Activated CD4-positive, alpha-beta memory T cell treated with anti-CD3 and anti-CD28 coated beads for 36 hours (primary cell): ENCODE measurements at places on chromosomes 4 and X. TPM values are rescaled to one million over a fixed set of nuclear protein-coding genes. Genes with fewer than 3 reads are reported as not detected.
A peak's percentile ranks its signal among the peaks of the same experiment; 100 is the strongest.

DNA sequence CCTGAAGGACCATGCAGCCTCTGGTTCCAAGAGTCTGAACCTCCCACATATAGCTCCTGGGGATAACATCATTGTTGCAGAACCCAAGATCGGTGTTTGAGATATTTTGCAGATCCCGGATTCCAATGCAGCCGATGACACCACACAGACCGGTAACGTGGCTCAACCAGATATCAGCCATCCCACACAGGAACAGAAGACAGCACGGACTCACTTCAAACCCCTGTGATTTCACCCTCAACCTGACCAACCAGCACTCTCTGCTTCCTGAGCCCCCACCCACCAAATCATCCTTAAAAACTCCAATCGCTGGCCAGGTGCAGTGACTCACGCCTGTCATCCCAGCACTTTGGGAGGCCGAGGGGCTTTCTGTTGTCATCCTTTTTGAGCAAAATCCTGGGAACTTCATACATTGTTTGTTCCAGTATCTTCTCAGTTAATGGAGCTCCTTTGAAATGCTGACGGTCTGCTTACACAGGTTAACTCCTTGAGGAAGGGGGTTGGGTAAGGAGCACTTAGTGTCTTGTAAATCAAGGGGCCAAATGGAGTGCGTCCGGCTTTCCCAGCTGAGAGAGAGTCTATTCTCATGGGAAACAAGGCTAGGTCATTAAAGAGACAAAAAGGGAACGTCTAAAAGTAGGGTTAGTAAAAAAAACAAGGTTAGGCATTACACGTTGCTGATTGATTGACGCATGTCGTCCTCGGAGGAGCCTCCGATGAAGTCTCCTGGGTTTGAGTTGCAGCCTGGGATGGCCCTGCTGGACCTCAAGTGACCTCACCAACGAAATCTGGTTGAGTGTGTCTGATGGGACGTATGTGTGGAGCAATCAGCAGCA, 230.4 kb downstream of the CRLF2 start:
- peaks cover 13% of the 10 kb centered on the region for H3K27me3 ChIP-seq
- H3K4me1 ChIP-seq = no peaks in the 10 kb centered on the region
- H3K27ac ChIP-seq = no peak overlapping the region
- DNase-seq = no peak

GRCh38 chr4:151530230-151530629, 121.3 kb downstream of the FHIP1A start:
- DNase-seq = no peak
- no peak overlapping the region for H3K4me3 ChIP-seq
- no peaks in the 10 kb centered on the region for H3K36me3 ChIP-seq
- H3K4me1 ChIP-seq = no peaks in the 10 kb centered on the region
- no peaks in the 10 kb centered on the region for H3K27me3 ChIP-seq

GRCh38 chr4:83189631-83190136, 75.2 kb upstream of the PLAC8 start:
- no peak overlapping the region for H3K4me3 ChIP-seq
- no peaks in the 10 kb centered on the region for H3K4me1 ChIP-seq
- no peaks in the 10 kb centered on the region for H3K27me3 ChIP-seq
- H3K36me3 ChIP-seq = no peaks in the 10 kb centered on the region

- DNase-seq = no peak
- H3K4me3 ChIP-seq = no peak overlapping the region
- no peaks in the 10 kb centered on the region for H3K36me3 ChIP-seq
These were observed 254.2 kb upstream of the NWD2 start for GRCh38 chr4:36990128-36990872.

DNA sequence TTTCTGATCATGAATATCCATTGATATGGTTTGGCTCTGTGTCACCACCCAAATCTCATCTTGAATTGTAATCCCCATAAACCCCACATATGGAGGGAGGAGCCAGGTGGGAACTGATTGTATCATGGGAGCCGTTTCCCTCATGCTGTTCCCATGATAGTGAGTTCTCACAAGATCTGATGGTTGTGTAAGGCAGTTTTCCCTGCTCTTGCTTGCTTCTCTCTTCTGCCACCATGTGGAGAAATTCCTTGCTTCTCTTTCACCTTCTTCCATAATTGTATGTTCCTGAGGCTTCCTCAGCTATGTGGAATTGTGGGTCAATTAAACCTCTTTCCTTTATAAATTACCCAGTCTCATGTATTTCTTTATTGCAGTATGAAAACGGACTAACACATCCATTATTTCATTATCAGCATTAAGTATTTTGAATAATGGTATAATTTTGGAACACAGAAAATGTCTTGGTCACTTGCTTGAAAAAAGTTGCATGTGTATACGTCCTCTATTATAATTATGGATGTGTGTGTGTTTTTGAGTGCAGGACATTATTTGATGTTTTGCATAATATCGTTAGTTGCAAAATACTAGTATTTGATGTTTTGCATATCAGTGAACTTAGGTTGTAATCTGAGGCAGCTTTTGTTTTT, 334.6 kb downstream of the PCDH10 start:
- H3K27me3 ChIP-seq = no peaks in the 10 kb centered on the region
- H3K27ac ChIP-seq = no peak overlapping the region
- no peak overlapping the region for H3K4me3 ChIP-seq
- no peaks in the 10 kb centered on the region for H3K36me3 ChIP-seq

DNA sequence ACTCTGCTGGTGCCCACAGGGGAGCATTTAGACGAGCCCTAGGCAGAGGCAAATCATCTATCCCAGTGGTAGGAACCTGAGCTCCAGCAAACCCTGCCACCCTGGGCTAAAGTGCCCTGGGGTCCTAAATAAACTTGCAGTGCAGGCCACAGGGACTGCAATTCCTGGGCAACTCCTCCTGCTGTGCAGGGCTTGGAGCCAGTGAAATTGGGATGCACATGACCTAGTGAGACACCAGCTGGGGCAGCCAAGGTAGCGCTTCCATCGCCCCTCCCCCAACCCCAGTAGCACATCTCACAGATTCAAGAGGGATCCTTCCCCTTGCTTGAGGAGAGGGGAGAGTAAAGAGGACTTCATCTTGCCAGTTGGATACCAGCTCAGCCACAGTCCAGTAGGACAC, 44.1 kb downstream of the CHRNA9 start:
- H3K36me3 ChIP-seq = no peaks in the 10 kb centered on the region
- H3K4me3 ChIP-seq = no peak overlapping the region
- DNase-seq = no peak
- no peak overlapping the region for H3K27ac ChIP-seq
- no peaks in the 10 kb centered on the region for H3K27me3 ChIP-seq

ANOS1 gene
- total RNA-seq = not detected

DNA sequence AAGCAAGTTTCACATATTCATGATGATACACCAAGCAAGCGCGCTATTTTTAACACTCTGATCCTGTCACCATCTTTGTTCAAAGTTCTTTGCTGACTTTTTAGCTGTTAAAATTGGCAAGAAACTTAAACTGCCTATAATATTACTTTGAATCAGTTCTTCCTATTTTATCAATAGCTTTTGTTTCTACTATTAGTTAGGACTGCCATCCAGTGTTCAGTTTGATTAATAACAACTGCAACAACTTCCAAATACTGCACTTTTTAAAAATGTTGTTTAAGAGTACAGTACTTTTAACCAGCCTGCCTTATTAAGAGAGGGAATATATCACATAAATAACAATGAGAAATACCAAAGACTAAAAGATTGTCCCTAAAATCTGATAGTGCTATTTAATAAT, 614.3 kb downstream of the FAM133A start:
- no peak overlapping the region for H3K27ac ChIP-seq
- no peak overlapping the region for H3K4me3 ChIP-seq
- DNase-seq = no peak
- no peaks in the 10 kb centered on the region for H3K36me3 ChIP-seq

DNA sequence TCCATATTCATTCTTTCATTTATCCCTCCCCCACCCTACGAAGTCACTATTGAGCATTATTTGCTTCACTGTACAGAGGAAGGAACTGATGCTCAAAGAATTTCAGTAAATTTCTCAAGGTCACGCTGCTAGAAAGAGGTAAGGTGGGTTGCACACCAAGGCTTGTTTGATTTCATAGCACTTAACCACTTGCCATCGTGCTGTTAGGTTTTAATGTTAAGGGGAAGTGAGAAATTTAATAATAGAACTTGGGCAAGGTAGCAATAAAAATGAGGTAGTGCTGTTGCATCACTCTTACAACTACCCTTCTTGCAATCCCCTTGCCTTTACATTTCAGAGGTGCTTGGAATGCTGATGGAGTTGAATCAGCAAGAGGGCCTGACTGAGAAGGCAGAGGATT, 343.1 kb downstream of the MID1IP1 start:
- H3K27me3 ChIP-seq = no peaks in the 10 kb centered on the region
- H3K36me3 ChIP-seq = no peaks in the 10 kb centered on the region
- no peaks in the 10 kb centered on the region for H3K4me1 ChIP-seq
- no peak overlapping the region for H3K4me3 ChIP-seq
- no peak overlapping the region for H3K27ac ChIP-seq
- no peak for DNase-seq

DNA sequence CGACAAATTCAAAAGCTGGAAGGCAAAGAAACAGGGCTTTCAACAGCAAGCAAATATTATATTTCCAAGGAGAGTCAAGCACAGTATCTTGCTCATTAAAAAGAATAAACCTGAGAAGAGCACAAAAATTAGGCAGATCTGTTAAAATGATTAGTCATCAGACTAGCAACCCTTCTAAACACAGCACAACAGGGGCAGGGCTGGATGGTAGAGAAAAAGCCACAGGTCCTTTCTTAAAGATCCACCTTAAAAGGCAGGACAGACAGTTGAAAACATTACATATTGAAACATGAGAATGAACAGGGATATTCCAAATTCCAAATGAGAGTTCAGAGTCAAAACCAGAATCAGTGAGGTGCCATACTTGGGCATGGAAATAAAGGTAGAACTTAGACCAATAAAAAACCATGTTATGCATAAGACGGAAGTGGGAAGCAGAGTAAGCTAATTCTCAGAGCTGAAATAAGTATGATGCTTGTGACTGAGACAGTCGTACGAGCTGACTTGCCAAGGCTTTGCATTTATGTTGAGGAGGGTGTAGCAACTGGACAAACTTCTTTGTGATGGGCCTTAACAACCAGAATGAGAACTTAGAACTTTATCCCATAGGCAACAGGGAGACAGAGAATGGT, 126.9 kb upstream of the FAM9B start:
- H3K4me1 ChIP-seq = peaks cover 39% of the 10 kb centered on the region
- no peak overlapping the region for H3K4me3 ChIP-seq

FABP2 gene
- total RNA-seq = not detected

- H3K27me3 ChIP-seq = peaks cover 2% of the 10 kb centered on the region
- no peak overlapping the region for H3K4me3 ChIP-seq
- peaks cover 2% of the 10 kb centered on the region for H3K4me1 ChIP-seq
- no peak overlapping the region for H3K27ac ChIP-seq
- no peaks in the 10 kb centered on the region for H3K36me3 ChIP-seq
These were observed 6.3 kb upstream of the ATP10D start for GRCh38 chr4:47478804-47479203.

- peaks cover 21% of the 10 kb centered on the region for H3K4me1 ChIP-seq
- H3K36me3 ChIP-seq = no peaks in the 10 kb centered on the region
- H3K27me3 ChIP-seq = peaks cover 12% of the 10 kb centered on the region
- no peak overlapping the region for H3K4me3 ChIP-seq
These were observed 111.0 kb downstream of the DDIT4L start for GRCh38 chr4:100079264-100079663.

DNA sequence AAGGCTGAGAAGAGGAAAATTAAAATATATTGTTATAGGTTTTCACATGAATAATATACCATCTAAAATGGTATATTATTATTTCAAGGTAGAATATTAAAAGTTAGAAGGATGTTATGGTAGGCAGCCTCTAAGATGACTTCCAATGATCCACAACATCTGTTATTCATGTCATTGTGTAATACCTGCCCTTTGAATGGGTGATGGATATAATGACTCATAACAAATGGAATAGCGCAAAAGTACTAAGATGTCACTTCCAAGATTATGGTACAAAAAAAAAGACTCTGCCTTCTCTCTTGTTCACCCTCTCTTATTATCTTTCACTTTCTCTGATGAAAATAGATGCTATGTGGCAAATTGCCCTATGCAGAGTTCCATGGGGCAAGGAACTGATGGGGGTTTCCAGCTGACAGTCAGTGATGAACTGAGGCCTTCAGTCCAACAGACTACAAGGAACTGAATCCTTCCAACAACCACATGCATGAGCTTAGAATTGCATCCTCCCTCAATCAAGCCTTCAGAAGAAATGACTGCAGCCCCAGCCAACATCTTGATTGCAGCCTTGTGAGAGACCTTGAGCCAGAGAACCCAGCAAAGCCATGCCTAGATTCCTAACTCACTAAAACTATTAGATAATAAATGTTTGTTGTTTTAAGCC, 57.7 kb downstream of the HS6ST2 start:
- H3K27me3 ChIP-seq = peaks cover 2% of the 10 kb centered on the region
- H3K36me3 ChIP-seq = no peaks in the 10 kb centered on the region
- no peak overlapping the region for H3K4me3 ChIP-seq
- no peak for DNase-seq

ODAPH gene
- total RNA-seq = not detected

GRCh38 chr4:38115601-38116000, 155.4 kb downstream of the PTTG2 start:
- no peak overlapping the region for H3K27ac ChIP-seq
- DNase-seq = no peak
- no peaks in the 10 kb centered on the region for H3K27me3 ChIP-seq
- H3K4me1 ChIP-seq = peaks cover 5% of the 10 kb centered on the region

- no peaks in the 10 kb centered on the region for H3K36me3 ChIP-seq
- no peak overlapping the region for H3K4me3 ChIP-seq
- H3K4me1 ChIP-seq = peaks cover 7% of the 10 kb centered on the region
- no peaks in the 10 kb centered on the region for H3K27me3 ChIP-seq
- no peak for DNase-seq
These were observed 18.9 kb downstream of the TMPRSS11E start for GRCh38 chr4:68466185-68466584.

GRCh38 chrX:80808881-80809411, 731 bp downstream of the BRWD3 start:
- peaks cover 6% of the 10 kb centered on the region for H3K36me3 ChIP-seq
- peaks cover 17% of the 10 kb centered on the region for H3K4me1 ChIP-seq
- H3K27me3 ChIP-seq = peaks cover 1% of the 10 kb centered on the region
- peak overlapping the region; percentile 86 for H3K4me3 ChIP-seq

DNA sequence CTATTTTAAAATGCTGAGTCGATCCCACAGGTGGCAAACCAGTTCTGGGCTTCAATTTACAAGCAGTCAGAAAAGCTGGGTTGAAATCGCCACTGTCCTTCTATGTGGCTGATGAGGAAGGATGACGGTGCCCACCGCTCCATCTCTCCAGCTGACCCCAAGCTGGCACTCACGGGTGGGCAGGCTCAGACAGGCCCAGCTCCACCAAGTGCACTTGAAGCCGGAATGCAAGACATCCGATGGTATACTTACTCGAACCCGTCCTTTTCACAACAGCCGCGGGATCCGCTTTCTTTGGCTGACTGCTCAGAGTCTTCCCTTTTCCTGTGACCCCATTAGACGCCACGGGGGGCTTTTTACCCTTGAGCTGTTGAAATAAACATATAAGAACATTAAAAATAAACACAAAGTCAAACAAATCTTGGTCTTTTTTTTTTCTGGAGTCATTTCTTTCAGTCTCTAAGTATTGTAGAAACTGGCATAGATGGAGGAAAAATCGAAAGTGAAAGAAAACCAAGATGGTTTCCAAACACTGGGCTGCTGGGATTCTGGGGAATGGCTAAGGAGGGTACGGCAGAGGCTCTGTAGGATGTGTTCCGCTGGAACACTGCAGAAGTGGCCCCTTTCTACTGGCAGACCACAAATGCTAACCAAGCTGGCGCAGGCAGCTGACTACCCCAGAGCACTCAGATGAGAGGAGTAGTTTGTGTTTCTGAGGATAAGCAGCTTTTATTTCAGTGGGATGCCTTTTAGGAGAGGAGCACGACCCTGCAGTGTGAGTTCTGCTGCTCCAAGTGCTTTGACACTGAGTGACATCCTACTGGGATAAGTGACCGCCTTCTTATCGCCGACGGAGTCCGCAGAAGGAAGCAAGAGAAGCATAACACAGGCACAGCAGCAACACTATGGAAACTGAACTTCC, 160.9 kb downstream of the AFAP1 start:
- H3K27me3 ChIP-seq = no peaks in the 10 kb centered on the region
- H3K27ac ChIP-seq = peak overlapping the region; percentile 93
- H3K4me1 ChIP-seq = peaks cover 64% of the 10 kb centered on the region
- DNase-seq = no peak
- peaks cover 44% of the 10 kb centered on the region for H3K36me3 ChIP-seq

NUDT9 gene
- 13.1 TPM for total RNA-seq
